ENCODE measurements at places on chromosomes 1 and 21. TPM values are rescaled to one million over a fixed set of nuclear protein-coding genes. Genes with fewer than 3 reads are reported as not detected.

OLIG2 gene
- not detected for total RNA-seq

FCMR gene
- not detected for total RNA-seq

NCAM2 gene
- 1.4 TPM for total RNA-seq

LRRC3 gene
- 4.2 TPM for total RNA-seq

LMOD1 gene
- 0.12 TPM for total RNA-seq

NEGR1 gene
- 21.8 TPM for total RNA-seq

SPRR2E gene
- total RNA-seq: not detected

PAX7 gene
- total RNA-seq: not detected

PADI1 gene
- total RNA-seq: not detected

NES gene
- 269 TPM for total RNA-seq

CFAP126 gene
- total RNA-seq: not detected

RCC1 gene
- 72.7 TPM for total RNA-seq

IFI44L gene
- 1.5 TPM for total RNA-seq

C1QA gene
- not detected for total RNA-seq

RIMS3 gene
- 0.14 TPM for total RNA-seq

CSTB gene
- 69.2 TPM for total RNA-seq

E2F2 gene
- total RNA-seq: 5.6 TPM

BLACAT1 gene
- not detected for total RNA-seq

ANGPTL1 gene
- total RNA-seq: not detected

HES5 gene
- total RNA-seq: not detected

C1orf87 gene
- total RNA-seq: not detected

GMEB1 gene
- total RNA-seq: 16.0 TPM

PGBD5 gene
- not detected for total RNA-seq
